Activated CD8-positive, alpha-beta memory T cell treated with anti-CD3 and anti-CD28 coated beads for 48 hours (primary cell): ENCODE measurements at places on chromosomes 7 and 10.

- no peak for DNase-seq
Observed at GRCh38 chr7:24334012-24334411, 50.0 kb downstream of the NPY start.

DNA sequence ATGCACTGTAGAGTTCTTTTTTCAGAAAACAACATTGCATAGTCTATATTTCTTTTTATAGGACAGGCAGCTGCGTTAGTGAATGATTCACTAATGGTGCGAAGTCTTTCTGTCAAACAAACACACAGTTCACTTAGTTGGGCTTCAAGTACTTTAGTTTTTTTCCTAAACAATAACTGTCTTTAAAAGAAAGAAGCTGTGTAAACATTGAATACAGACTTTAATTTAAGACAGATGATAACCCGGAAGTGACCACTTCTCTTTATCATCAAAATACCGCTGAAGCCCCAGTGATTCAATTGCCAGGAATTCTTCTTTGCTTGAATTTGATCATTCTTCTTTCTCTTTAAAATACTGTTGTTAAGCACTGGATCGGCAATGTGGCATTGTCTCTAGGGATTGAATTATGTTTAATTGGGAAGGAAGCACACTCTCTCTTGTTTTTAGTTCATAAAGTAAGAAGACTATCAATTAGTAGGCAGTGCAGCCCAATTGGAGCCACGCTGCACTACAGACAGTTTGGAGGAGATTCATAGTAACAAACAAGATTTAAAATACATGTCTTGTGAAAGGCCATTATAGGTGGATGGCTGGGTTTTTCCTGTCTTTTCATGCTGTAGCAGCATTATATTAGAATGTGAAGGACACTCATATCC lies 30.4 kb downstream of the CNTNAP2 start:
- DNase-seq: no peak

DNA sequence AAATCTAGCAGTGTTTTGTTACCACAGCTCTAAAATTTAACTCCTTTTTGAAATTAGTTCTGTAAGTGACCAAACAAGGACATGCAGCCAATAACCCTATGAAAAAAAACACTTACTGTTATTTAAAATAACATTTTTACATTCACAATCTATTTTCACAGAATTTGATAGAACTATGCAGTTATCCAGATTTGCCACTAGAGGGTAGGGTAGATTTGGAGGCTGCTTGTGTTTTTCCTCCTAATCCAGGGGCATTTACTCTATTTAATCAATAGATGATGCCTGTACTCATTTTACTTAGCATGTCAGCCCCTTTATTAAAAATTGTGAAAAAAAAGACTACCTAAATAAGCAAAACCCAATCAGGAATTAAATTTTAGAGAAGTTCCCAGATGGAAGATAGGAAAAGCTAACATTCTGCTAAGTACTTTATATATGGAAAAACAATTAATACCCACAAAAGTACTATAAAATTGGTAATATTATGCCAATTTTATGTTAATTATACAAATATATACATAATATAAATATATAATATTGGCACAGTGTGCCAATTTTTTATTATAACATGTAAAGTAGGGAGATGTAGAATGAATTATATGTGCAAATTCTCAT lies 18.1 kb upstream of the LIPK start:
- no peak for DNase-seq

DNA sequence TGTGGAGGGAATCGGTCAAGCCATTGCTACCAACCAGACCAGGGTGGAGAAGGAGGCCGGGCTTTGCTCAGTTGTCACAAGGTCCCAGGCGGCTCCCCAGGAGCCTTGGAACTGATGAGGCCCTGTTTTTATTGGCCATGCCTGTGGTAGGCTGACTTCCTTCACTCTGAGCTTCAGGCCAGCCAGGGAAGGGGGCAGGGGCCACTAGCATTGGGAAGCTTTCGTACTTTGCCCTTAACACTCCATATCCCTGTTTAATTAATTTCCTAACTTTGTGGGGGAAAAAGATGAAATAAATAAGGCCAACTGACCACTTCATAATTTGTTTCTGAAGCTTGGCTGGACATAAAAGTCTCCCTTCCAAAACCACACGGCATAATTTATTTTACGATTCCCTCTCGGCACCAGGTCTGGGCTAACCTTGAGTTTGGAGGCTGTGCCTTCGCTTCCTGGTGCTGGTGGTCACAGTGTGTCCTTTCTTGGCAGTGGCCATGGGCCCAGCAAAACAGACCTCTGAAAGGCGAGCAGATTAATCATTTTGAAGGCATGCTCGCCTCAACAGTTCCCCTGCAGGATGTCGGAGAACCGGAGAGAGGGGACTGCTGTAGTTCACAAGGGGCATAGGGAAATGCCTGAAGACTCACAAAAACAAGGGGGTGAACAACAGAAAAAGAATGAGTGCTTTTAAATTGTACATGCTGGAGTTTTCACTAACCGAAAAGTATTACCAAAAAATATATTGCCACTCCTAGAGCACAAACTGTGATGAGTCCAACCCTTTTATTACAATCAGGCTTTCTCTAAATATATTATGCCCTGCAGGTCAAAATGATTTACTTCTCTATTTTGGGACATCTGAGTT lies 966.0 kb downstream of the LRMDA start:
- DNase-seq: no peak

DNA sequence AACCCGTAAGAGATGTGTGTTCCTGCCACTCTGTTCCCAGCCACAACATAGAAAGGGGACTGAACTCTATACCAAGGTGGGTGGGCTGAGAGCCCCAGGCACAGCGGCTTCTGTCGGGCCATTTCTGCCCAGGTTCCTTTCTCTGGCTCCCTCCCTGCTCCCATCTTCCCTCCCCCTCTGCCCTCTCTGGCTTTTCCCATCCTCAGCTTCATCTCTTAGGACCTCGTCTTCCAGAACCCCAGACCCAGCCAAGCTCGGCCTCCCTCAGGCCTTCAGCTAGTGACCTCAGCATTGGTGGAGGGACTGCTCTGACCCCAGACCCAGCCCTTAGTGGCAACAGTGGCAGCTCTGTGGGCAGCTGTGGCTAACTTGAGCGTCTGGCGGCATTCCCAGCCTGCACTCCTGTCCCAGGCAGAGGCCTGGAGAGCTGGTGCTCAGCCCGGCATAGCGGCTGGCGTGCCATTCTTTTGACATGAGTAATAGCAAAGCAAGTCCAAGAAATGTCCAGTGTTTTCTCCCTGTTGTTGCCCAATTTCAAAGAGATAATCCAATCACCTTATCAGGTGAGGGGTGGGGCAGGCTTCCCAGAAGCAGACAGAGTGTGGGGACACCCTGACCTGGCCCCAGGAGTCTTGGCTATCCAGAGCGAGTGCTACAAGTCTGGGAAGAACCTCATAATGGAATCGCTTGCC lies 15.9 kb downstream of the PTPRE start:
- DNase-seq: no peak

GRCh38 chr10:50232261-50232639 lies 19.1 kb downstream of the ASAH2 start:
- no peak for DNase-seq

DNA sequence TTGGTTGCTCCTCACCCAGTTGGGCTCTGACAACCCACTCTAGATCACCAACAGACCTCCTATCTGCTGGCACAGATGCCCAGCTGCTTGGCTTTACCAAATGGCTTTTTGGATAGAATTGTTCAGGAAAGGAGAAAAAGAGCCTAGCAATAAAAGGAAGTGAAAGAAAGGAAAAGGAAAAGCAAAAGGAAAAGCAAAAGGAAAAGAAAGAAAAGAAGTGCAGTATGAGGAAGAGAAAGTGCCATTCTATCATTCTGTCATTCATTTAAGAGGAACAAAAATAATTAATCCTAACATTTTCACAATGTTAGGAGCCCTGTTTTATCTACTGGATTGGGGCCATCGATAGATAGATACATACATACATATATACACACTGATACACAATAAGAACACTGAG lies 353.6 kb downstream of the THSD7A start:
- no peak for DNase-seq

GRCh38 chr10:77927402-77928246 lies 1.1 kb upstream of the DLG5 start:
- no peak for DNase-seq

GRCh38 chr10:97842656-97843280 lies 6.9 kb upstream of the GOLGA7B start:
- no peak for DNase-seq

- no peak for DNase-seq
Observed at GRCh38 chr7:6260291-6261187, 11.9 kb downstream of the CYTH3 start.

DNA sequence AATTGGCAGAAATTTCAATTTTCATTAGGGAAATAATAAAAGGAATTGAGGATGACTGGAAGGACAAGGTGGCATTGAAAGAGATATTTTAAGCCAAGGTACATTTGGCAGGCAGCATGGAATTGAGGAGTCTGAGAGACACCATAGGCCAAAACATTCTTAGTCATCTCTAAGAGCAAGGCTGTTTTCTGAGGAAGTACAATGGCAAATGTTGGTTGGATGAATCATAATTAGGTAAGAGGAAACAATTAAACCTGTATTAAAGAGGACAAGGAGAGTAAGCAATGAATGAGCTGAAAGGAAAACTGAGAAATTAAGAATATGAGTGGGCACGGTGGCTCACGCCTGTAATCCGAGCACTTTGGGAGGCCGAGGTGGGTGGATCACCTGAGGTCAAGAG lies 86.3 kb downstream of the MRPL32 start:
- no peak for DNase-seq

DNA sequence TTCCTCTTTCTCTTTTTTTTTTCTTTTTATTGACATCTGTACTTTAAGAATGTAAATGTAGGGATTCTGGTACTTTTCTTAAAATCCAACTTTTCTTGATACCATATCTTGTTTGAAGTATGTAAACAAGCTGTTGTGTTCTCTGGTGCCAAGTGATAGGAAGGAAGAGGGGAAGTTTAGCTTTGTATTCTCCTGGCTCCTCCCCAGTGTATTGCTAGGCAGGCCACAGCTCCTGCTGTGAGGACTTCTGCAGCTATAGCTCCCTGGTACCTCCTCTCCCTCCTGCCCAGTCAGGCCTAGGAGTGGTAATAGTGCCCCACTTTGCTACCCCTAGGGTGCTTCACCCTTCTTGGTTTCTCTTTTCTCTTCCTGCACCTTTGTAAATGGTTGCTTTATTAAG lies 45.3 kb upstream of the SP8 start:
- DNase-seq: no peak

- DNase-seq: no peak
Observed at GRCh38 chr7:130087364-130087763, 17.0 kb downstream of the KLHDC10 start.

GRCh38 chr7:137992550-137993394 lies 9.1 kb downstream of the CREB3L2 start:
- no peak for DNase-seq

DNA sequence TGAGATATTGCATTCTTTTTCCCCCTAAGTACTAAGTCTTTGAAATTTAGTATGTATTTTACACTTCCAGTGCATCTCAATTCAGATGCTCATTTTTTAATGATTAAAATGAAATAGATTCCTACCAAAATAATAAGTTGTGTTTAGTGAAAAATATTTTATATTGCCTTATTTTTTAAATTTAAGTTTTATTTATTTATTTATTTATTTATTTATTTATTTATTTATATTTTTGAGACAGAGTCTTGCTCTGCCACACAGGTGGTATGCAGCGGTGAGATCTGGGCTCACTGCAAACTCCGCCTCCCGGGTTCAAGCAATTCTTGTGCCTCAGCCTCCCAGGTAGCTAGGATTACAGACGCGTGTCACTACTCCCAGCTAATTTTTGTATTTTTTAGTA lies 95.5 kb downstream of the RPS24 start:
- no peak for DNase-seq

DNA sequence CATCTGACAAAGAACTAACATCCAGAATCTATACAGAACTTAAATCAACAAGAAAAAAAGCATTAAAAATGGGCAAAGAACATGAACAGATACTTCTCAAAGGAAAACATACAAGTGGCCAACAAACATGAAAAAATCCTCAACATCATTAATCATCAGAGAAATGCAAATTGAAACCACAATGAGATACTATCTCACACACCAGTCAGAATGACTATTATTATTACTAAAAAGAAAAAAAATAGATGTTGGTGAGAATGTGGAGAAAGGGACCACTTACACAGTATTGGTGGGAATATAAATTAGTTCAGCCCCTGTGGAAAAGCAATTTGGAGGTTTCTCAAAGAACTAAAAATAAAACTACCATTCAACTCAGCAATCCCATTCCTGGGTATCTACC lies 89.1 kb upstream of the ADO start:
- DNase-seq: no peak

DNA sequence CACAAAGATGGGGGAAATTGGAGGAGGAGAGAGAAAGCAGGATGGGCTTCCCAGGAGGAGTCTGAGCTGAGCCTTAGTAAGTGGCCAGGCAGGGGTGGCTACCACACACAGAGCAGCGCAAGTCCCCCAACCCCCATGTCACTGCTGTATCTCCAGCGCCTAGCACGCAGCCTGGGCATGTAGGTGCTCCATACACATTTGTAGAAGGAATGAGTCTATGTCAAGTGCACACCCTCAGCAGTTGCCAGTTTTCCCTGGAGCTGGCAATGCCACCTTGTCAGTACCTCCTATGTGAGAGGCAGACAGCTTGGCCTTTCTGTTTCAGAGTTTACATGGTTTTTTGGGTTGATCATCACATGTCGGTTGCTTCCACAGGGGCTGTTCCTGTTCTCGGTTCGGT lies 116.1 kb downstream of the CLEC2L start:
- no peak for DNase-seq

- no peak for DNase-seq
Observed at GRCh38 chr10:126903656-126904360, 1.4 kb upstream of the DOCK1 start.

GRCh38 chr10:131173484-131174210 lies 137.9 kb downstream of the TCERG1L start:
- no peak for DNase-seq
